ENCODE measurements at places on chromosomes 2 and 18.

DNA sequence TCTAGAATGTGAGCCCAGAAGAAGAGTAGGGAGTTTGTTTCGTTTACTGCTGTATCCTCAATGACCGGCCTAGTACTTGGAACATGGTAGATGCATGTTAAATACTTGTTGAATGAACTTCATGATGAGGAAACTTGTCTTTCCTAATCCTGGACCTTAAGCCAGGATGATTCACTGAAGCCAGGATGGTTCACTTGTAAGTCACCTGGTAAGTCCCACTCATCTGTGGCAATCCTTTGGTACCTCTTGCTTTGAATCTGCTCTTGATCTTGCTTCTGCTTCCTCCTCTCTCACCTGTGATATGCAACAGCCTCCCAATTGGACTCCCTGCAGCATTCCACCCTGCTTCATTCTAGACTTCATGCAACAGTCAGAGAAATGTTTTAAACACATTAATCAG is 43.6 kb downstream of the QPCT start:
- peak; percentile 95 for DNase-seq

GRCh38 chr2:59956981-59957380 is 596.5 kb downstream of the BCL11A start:
- no peak for DNase-seq

DNA sequence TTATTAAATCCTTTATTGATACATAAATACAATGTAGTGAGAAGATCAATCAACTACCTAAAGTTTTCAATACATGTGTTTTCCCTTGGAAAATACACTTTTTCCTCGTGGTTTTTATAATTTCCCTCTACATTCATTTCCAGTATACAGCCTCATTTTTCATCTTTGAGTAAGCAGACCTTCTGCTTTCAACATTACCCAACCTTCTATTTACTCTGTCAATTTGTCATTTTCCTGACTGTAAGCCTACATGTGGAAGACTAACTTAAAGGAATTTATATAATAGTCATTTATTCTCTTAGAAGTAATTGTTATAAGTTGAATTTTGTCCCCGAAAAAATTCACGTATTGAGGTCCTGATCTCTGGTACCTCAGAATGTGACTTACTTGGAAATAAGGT is 594.0 kb downstream of the NUP35 start:
- no peak for DNase-seq

GRCh38 chr2:8578335-8579244 is 103.3 kb upstream of the ID2 start:
- peak; percentile 23 for DNase-seq

GRCh38 chr2:160909781-160910242 is 250.4 kb upstream of the TANK start:
- DNase-seq, result peak; percentile 77

DNA sequence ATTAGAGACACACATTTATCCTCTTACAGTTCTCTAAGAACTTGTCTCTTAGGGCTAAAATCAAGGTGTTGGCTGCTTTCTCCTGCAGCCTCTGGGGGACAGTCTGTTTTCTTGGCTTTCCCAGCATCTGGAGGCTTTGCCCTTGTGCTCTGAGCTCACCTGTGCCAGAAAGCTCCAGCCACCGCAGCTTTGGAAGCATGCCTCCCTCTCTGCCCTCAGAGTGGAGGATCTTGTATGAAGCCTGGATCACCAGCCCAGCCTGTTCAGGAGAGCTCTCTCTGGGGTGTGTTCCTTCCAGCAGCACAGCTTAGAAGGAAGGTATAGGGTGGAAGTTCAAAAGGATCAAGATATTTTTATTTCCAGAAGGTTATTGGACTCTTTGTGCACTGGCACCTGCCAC is 53.1 kb upstream of the TPO start:
- DNase-seq, result no peak

DNA sequence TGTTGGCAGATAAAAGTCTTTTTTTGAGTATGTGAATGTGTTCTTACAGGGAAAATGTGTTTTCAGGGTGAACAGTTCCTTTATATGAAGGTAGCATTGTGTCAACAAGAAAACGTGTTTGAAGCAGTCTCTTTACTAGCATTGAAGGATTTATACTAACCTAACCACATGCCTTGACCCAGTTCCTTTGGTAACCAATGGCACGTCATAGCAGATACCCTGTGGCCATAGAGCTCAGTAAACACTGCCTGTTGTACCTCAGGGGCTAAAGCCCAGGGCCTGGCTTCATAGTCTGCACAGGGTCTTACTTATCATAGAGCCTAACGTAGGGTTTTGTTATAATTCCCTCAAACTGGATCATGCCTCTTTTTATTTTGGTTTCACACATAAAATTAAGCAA is 32.1 kb upstream of the NFU1 start:
- no peak for DNase-seq

DNA sequence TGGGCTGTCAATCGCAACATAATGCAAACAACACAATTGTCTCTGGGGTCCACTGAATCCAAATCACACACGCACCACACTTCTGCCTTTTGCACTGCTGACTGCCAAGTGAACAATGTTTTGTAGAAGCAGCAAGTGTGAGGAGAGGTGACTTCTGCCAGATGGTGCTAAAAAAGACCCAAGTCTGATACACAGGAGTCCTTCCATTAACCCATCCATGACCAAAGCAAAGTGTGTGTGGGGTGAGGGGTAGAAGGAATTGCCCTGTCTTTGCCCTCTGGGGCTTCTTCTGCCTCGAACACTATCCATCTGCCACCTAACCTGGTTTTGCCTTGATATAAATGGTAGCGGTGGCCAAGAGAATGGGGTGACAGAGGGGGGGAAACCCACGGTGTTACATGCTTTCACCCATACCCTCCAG is 50.0 kb downstream of the C2orf42 start:
- no peak for DNase-seq
